Fibroblast of lung (primary cell): ENCODE measurements at places on chromosomes 12 and 14. TPM values are rescaled to one million over a fixed set of nuclear protein-coding genes. Genes with fewer than 3 reads are reported as not detected.

SELPLG gene
- 0.51 and 1.5 TPM in 2 replicates for total RNA-seq

DNA sequence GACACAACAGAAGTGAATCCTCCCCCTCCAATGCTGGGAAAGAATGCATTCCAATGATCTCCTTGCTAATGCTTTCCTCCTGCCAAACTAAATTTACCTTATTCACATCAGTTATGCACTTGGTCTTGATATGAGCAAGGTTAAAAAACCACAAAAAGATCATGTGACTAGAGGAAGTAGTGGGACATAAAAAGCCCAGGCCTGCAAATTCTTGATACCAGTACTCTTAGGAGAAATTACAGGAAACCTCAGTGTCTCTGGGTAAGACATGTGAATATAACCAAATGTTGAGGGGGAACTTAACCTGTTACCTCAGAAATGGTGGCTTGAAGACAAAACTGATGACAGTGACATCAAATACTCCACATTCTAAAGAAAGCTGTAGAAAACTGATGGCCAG is 427.1 kb downstream of the RPS29 start:
- no peak for DNase-seq

C3AR1 gene
- total RNA-seq = 0.17 TPM in 1 of 2 replicates, not detected in the other

DNA sequence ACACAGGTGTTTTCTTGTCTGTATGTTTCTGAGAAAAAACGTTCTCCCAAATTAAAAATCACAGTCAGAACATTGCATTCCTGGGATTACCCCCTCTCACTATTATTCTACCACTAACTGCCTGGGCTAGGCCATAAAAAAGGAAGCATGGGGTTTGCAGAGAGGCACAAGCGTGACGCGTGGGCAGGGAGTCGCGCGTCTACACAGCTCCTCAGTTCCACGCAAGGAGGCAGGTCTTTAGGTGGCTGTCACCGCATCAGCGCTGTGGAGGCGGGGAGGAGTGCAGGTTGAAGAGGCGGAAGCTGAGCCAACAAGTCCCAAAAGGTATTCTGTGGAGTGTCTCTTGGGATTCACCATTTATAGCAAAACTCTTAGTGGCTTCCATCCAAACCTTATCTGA is 109.9 kb downstream of the RIMBP2 start:
- no peak for DNase-seq

RAD51AP1 gene
- 1.0 and 4.1 TPM in 2 replicates for total RNA-seq

HHIPL1 gene
- total RNA-seq = 7.7 and 9.9 TPM in 2 replicates

RNASE1 gene
- not detected in 2 replicates for total RNA-seq

DNA sequence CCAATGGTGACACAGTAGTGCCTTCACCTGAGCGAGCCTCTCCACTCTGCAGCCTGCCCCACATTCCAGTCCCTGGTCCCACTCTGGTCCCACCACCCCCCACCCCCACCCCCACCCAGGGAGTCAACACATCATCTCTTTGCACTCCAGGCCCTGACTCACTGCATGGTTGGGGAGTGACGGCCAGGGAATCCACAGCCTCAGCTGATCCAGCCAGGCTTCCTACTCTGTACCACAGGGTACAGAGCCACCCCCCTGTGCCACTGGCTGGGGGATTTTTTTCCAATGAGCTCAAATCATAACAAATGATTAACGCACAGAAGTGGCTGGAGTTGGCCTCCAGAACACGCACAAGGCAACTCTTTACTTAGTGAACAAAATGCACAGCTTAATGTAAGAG is 233.7 kb downstream of the NTF3 start:
- peak; percentile 33 for DNase-seq
